ENCODE measurements at places on chromosomes 4 and X.

DNA sequence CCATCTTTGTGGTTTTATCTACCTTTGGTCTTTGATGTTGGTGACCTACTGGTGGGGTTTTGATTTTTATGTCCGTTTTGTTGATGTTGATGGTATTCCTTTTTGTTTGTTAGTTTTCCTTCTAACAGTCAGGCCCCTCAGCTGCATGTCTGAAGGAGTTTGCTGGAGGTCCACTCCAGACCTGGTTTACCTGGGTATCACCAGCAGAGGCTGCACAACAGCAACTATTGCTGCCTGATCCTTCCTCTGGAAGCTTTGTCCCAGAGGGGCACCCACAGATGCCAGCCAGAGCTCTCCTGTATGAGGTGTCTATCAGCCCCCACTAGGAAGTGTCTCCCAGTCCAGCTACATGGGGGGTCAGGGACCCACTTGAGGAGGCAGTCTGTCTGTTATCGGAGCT, 199.3 kb upstream of the WDFY3 start:
- no peak for DNase-seq

DNA sequence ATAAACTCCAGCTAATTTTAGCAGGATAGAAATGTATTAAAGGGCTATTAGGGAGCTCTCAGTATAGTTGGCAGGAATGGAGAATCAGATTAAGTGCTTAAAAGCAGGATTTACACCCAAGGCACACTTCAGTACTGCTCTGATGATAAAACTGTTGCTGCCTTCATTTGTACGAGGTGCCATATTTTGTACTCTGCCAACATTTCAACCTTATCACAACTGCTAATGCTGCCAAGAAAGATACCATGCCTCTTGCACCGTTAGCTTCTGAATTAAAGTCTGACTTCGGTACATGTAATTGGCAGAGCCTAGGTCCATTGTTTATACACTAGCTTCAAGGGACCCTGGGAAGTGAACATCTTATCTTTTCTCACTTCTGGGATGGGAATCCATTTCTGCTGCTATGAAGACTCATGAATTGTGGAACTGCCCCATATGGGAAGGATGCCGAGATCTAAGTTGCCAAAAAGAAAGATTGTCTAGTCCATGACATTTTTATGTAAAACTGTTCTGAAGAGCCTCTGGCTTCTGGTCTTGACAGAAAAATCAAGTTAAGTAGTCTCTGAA, 624.0 kb upstream of the IGFBP7 start:
- no peak for DNase-seq

DNA sequence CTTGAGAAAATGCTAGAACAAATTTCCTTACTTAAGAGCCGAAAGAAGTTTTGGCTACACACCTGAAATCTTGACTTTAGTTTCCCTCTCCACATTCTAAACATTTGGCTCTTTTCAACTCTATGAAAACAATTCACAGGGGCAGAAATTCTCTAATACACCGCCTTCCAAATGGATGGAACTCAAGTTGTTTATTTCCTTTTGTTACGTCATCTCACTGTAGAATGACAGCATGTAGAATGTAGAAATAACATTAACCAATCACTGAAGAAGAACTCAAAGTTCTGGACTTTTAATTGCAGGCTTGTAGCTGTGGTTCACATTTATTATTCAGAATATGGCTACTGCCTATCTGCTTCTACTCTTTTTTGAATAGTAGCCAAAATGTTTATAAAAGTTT, 1.9 kb downstream of the DMP1 start:
- DNase-seq: no peak

- DNase-seq: no peak
Measured at GRCh38 chrX:79133904-79134303, 10.6 kb upstream of the GPR174 start.

GRCh38 chrX:2430265-2430825, 70.4 kb downstream of the DHRSX start:
- DNase-seq: no peak

DNA sequence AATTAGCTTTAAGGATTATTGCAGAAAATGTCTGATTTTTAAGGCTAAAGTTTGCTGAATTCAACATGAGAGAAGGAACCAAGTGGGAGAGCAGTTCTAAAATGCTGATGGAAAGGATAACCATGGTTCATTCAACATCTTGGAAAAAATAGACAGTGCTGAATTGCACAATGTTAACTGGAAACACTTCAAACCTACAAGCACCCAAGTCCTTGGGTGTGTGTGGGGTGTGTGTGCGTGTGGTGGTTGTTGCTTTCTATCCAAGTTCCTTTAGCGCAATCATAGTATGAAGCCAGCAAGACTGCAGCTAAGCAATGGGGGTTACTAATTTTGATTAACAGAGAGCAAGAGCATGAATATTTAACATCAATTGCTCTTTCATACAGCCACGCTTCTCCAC, 29.3 kb upstream of the SCOC start:
- no peak for DNase-seq

DNA sequence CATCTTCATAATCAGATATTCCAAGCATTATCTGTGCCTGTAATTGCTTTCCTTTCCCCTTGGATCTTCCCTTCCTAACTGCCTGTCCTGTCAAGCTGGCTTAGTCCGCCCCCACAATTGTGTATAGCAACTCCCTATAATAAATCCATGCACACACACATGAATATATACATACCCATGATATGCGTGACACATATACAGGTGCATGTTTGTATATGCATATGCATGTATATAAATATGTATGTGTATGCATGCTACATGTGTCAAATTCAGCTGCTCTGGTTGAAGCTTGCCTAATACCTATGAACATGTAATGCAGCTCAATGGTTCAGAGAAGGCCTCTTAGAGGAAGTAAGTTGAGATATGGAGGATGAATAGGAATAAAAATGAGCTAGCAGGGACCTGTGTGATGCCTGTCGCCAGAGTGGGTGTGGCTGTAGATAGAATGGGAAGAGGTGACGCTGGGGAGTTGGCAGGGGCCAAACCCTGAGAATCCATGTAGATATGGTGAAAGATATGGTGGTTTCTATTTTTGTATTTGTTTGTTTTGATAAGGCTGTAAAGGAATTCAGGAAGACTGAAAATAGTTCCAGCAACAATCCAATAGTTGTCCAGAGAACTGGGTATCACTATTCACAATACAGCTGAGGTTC, 595.0 kb upstream of the BOD1L1 start:
- no peak for DNase-seq

- no peak for DNase-seq
Measured at GRCh38 chr4:105164548-105164947, 17.9 kb downstream of the TET2 start.

- no peak for DNase-seq
Measured at GRCh38 chr4:126705266-126705665, 927.5 kb upstream of the INTU start.

GRCh38 chr4:53855581-53856250, 208.7 kb downstream of the CHIC2 start:
- DNase-seq: no peak

DNA sequence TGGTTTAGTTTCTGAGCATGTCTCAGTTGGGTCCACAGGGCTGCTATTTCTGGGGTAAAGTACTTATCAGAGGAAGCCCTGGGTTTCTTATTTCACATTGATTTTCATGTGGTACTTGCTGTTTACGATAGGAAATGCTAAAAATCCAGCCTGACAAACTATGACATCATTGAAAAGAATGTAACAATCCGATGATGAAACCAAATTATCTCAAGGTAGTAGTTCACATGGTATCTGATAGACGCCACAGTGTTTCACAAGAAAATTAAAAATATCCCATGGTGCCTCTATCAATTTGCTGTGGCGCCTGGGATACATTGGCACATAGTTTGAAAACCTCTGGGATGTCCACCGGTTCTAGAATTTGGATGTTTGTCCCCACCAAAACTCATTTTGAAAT, 418.9 kb upstream of the RPS6KA3 start:
- DNase-seq: no peak

GRCh38 chr4:15040916-15041463, 38.7 kb downstream of the CPEB2 start:
- DNase-seq: no peak

DNA sequence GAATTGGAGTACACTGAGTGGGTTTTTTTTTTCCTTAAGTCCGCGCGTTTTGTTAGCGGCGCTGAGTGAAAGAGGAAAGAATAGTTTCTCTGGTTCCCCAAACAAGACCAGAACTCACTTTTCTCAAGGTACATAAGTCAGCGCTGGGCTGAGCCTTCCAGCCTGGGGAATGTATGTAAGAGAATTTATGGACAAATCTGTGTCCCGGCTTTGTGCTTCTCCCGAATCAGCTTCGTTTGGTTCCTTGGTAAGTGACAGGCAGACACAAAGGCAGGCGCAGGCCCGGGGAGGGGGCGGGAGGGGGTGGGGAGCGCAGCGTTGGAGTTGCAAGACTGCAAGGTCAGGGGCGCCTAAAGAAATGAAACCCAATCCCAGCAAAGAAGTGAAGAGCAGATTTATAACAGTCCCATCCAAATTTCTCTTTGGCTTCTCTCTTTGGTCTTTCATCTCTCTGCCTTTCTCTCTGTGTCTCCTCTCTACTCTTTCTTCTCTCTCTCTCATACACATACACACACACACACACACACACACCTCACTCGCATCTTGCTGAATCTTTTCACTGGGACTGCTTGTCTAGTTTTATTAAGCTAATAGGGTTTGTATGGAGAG, 981 bp downstream of the TET2 start:
- DNase-seq: peak; percentile 1

- no peak for DNase-seq
Measured at GRCh38 chr4:15544248-15544729, 74.6 kb downstream of the CC2D2A start.

GRCh38 chr4:169030562-169030982, 20.5 kb upstream of the CBR4 start:
- no peak for DNase-seq

GRCh38 chrX:63434665-63435064, 83.5 kb upstream of the SPIN4 start:
- no peak for DNase-seq

DNA sequence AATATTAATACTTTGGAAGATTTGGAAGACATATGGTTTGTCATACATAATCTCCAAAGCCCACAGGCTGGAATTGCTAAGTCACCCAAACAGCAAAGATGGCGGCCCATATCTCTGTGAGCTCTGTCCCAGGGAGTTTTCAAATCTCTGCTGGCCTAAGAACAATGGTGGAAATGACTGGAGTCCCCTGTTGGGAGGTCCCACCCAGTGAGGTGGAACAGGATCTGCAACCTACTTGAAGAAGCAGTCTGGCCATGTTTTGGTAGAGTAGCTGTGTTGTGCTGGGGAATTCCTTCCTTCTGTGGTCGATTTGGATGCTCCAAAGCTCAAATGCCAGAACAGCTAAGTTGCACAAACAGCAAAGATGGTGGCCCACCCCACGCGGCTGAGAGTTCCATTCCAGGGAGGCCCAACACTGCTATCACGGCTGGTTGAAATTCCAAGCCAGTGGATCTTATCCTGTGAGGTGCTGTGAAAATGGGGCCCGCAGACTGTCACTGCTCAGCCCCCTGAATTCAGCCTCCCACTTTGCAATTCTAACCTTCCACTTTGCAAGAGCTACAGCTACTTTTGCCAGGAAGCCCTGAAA, 3.2 kb upstream of the UGT2B7 start:
- DNase-seq: no peak

GRCh38 chr4:42658261-42658660, 1.4 kb upstream of the ATP8A1 start:
- DNase-seq: no peak

- no peak for DNase-seq
Measured at GRCh38 chr4:8205241-8205707, 6.2 kb downstream of the SH3TC1 start.

- DNase-seq: no peak
Measured at GRCh38 chr4:152678841-152679240, 956 bp downstream of the TMEM154 start.

DNA sequence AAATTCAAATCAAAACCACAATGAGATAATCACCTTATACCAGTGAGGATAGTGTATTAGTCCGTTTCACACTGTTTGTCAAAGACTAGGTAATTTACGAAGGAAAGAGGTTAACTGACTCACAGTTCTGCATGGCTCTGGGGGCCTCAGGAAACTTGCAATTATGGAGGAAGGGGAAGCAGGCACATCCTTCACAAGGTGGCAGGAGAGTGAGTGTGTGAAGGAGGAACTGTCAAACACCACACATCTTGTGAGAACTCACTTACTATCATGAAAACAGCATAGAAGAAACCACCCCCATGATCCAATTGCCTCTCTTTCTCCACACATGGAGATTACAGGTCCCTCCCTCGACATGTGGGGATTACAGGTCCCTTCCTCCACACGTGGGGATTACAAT, 54.7 kb upstream of the TRPC5 start:
- DNase-seq: no peak

- no peak for DNase-seq
Measured at GRCh38 chr4:44415251-44415650, 33.4 kb downstream of the KCTD8 start.

DNA sequence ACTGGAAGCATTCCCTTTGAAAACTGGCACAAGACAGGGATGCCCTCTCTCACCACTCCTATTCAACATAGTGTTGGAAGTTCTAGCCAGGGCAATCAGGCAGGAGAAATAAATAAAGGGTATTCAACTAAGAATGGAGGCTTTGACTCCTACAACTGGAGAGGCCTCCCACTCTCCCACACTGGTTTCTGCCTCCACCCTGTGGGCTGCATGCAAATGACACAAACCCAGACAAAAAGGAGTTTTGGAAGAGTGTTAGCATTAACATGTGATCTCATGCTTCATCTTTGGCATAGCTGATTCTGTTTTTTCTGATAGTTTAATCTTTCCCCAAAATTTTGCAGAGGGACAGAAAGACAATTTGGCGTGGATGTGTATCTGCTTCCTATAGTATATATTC, 80.8 kb upstream of the IQCM start:
- no peak for DNase-seq

DNA sequence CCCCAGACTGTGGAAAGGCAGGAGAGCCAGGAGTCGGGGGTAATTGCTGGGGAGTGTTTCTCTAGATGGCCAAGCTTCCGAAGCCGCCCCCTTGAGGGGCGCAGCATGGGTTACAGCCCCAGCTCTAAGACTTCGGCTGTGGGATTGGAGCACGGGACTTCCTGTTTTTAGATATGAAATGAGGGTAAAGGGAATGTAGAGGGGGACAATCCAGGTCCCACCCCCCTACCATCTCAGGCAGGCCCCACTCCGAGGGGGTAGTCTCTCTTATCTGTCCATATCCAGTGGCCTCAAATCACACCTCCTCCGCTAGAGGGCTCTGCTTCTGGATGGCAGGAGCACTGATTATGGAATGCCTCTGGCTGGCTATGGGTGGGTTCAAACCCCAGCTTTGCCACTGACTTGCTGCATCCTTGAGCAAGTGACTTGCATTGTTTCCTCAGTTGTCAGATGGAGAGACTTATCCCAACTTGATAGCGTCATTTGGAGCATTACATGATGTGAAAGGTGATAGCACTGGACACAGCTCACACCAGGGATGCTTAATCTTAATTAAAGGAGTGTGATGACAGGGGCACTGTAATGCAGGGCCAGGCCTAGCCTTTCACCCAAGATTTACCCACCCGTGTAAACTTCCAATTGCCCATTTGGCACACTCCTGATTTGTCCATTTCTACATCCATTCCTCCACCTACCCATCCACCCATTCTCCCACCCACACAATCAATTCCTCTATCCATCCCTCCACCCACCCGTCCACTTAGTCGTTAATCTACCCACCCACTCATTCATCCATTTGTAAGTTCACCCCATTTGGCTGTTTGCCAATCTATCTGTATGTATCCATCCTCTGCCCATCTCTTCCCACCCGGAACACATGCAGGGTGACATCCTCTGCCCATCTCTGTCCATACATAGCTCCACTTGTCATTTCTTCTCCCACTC, 848 bp upstream of the KCND1 start:
- no peak for DNase-seq

- no peak for DNase-seq
Measured at GRCh38 chrX:153828308-153828707, 2.0 kb downstream of the PDZD4 start.
